ENCODE measurements at places on chromosomes 5 and 9. TPM values are rescaled to one million over a fixed set of nuclear protein-coding genes. Genes with fewer than 3 reads are reported as not detected.

Gene IFNA2
- total RNA-seq = not detected

Gene SLC34A3
- not detected for total RNA-seq

Gene AGPAT2
- total RNA-seq = 16.6 TPM

Gene ADAMTS6
- total RNA-seq = 3.2 TPM

Gene PPP2R2B
- total RNA-seq = not detected

Gene SPINK5
- total RNA-seq = not detected

Gene NR3C1
- 110 TPM for total RNA-seq

Gene CYLC2
- total RNA-seq = not detected

Gene PRSS3
- total RNA-seq = not detected

GRCh38 chr9:734831-735511 lies 106.5 kb upstream of the DMRT1 start:
- no peak for DNase-seq

DNA sequence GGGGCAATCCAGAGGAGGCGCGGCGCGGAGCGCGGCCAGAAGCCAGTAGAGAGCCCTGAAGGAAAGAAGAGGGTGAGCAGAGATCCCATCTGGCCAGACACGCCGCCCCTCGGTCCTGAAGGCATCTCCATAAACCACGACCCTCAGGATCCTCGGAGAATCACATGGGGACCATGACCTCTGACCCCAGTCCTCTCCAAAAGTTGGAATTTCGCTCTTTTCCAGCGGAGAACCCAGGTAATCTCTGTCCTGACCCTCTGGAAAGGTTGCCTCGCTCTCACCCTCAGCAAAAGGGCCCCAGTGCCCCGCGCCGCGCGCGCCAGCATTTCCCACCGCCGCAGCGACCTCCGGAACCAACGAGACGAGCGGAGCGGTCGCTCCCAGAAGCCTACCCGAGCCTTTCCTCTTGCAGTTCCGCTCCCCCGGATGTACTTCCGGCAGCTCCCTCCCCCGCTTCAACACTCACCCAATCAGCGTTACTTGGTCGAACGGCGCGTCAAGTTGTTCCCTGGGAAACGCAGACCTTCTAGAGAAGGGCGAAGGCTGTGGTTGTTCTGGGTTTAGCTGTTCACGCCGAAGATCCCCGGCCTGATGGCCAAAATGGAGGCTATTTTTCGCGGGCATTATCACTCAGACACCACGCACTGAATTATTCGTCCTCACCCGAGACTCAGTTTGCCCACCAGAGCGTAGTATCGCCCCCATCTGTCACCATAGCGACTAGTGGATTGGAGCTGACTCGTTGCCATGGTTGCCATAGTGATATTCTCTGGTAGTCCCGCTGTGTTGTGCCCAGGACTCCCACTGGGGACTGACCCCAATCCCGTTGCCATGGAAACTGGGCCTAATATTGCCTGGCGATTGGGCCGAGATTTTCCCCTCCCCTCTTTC lies at the start of gene STOML2:
Gene STOML2 (minus strand): TSS at position 363 of the 891 bp plus-strand sequence. CDS start 37 bp downstream, at position 326.
- DNase-seq = peak; percentile 82

- no peak for DNase-seq
These were observed 3.3 kb downstream of the ASTN2 start for GRCh38 chr9:117411547-117411946.

DNA sequence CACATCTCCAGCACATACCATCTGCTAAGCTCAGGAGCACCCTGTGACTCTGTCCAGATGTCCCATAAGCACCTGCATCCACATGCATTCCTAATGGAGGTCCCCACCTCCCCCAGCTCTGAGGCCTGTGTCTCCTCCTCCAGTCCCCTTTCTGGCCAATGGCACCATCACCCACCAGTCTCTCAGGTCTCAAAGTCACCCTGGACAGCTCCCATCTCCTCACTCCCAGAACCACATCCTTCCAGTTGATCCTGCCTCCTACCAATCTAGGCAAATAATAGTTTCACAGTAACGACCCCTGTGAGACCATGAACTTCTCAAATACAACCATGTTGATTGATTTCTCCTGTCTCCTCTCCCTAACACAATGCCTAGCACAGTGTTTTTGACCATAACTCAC lies 40.1 kb downstream of the GGTA1 start:
- DNase-seq = no peak

DNA sequence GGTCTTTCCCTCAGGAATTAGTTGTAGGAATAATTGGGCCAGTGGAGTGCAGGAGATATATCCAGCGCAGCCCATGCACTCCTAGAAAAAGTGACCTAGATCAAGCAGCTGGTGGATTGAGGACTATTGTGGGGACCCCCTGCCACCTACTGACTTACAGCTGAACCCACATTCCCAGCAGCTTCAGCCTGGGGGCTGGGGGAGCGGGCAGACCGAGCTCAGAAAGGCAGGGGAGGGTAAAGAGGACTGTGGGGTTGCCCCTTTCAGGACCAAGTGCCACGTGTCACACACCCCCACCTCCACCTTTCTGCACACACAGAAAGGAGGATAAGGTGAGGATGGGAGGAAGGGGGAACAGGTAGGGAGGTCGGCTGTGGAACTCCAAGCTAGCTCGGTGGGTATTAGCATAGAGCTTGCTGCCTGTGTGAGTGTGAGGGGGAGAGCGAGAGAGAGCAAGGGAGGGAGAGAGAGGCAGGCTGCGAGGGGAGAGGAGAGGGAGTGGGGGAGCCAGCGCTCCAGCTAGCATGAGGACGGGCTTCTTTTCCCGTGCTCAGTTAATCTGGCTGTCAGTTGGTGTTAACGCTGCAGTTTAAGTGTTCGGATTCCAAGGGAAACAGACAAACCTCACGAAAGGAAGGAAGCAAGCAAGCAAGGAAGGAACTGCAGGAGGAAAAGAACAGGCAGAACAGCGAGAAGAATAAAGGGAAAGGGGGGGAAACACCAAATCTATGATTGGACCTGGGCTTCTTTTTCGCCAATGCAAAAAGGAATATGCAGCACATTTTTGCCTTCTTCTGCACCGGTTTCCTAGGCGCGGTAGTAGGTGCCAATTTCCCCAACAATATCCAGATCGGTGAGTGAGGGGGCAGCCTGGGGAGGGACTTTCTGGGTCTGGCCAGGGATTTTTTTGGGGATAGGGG lies at the start of gene GRIA1:
Gene GRIA1 (plus strand): TSS at position 553 of the 920 bp plus-strand sequence.
- no peak for DNase-seq

DNA sequence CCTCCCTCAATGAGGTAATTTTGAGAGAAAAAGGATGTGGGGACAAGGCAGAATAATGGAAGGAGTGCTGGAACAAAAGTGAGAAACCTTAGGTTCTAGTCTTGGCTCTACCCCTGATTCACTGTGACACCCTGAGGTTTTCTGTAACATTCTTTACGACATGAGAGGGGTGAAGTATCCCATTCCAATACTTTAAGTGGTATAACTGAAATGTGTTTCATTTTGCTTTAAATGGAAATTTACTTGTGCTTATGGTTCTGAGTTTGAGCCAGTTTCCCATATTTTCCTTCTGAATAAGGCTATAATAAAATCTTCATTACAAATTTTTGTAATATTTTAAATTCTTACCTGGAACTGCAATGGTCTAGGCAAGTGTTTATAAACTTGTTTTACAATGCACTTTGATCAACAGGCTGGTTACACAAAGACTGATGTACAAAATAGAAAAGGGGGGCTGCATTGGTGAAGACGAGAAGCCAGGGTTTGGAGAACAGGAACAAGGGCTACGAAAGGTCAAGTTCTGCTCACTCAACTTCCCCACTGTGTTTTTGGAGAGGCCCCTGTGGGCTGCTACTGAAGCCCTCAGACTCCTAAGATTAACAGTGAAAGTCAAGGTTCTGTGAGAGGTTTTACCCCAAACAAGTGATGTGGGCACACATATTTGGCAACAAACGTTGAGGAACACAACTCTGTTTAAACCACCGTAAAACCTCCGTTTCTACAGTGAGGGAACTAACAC lies 171.9 kb upstream of the ELL2 start:
- no peak for DNase-seq

GRCh38 chr5:89575319-89575718 lies 692.3 kb upstream of the MEF2C start:
- DNase-seq = no peak

- DNase-seq = no peak
These were observed 23.0 kb upstream of the FOXI1 start for GRCh38 chr5:170082701-170083100.

- no peak for DNase-seq
These were observed 499.2 kb downstream of the CDH18 start for GRCh38 chr5:19488786-19489185.

- DNase-seq = no peak
These were observed 39.7 kb downstream of the SLC6A7 start for GRCh38 chr5:150229571-150229970.

- DNase-seq = no peak
These were observed 27.4 kb downstream of the JMY start for GRCh38 chr5:79263290-79263689.

- no peak for DNase-seq
These were observed 27.0 kb upstream of the FREM1 start for GRCh38 chr9:14937216-14937615.

- no peak for DNase-seq
These were observed 673.5 kb downstream of the ACTL7B start for GRCh38 chr9:108182270-108182669.
